ENCODE measurements at places on chromosomes 7 and 10. TPM values are rescaled to one million over a fixed set of nuclear protein-coding genes. Genes with fewer than 3 reads are reported as not detected.

CRHR2 gene
- total RNA-seq: not detected

HKDC1 gene
- 25.1 TPM for total RNA-seq

UPP1 gene
- 39.6 TPM for total RNA-seq

GSTO2 gene
- 5.3 TPM for total RNA-seq
